ENCODE measurements at places on chromosomes 2 and 18.

GRCh38 chr2:178764097-178764496, 43.1 kb downstream of the TTN start:
- no peak for DNase-seq

DNA sequence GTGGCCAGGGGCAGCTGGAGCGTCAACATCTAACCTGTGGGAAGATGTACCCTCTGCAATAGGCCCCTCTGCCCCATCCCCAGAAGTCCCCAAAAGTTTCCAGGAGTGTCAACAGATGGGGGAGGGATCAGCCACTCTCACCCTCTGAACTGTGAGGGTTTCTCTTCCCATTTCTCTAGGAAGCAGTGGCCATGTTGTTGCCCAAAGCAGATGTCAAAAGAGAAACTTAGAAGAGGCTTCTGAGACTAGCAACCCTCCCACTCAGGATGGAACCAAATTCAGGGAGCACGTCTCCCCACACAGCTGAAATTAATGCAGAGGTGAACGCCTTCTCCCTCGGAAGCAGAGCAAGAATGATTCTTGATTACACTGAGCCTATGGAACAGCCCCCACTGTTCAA, 70.3 kb downstream of the ARL4C start:
- no peak for DNase-seq

DNA sequence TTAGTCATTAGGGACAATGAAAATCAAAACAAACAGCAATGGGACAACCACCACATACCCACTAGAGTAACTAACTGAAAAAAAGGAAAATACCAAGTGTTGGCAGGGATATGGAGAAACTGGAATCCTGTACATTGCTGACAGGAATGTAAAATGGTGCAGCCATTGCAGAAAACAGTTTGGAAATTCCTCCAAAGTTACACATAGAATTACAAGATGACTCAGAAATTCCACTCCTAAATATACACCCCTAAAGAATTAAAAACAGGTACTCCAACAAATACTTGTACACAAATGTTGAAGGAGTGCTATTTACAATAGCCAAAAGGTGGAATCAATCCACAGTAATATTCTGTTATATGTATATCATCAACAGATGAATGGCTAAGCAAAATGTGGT, 110.9 kb downstream of the ROCK1 start:
- no peak for DNase-seq

- peak; percentile 12 for DNase-seq
Measured at GRCh38 chr2:162153608-162154224, 1.7 kb upstream of the GCG start.

- DNase-seq: no peak
Measured at GRCh38 chr2:79941179-79941578, 363.4 kb downstream of the LRRTM1 start.

- peak; percentile 67 for DNase-seq
Measured at GRCh38 chr2:25586726-25587144, 86.6 kb downstream of the DTNB start.

DNA sequence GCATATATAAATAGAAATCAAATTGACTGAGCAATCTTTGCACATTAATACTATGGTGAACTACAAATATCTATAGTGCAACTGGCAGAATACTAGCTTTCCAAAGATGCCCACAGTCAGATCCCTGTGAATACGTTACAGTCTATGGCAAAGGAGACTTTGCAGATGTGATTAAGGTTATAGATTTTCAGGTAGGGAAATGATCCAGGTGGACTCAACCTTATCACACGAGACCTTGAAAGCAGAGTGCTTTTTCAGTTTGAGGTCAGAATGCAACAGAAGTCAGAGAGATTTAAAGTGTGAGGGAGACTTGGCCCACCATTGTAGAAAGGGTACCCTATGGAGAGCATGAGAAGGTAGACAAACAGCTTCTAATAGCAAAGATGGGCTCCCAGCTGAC, 122.6 kb downstream of the TRIB2 start:
- no peak for DNase-seq

DNA sequence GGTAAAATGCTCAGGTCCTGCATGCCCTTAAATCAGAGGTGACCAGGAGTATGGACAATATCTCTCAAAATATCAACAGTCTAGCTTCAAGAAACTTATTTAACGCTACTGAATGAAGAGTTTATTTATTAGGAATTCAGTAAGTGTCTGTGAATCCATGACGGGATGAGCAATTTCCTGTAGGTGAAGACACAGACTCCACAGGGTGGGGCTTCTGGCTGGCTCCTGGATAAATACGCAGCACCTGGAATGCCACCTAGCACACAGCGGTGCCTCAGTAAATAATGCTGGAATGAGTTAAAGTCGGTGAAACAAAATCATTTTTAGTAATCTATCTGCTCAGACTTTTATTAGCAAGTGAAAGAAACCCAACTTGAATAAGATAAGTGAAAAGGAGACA, 29.4 kb upstream of the MBP start:
- DNase-seq: no peak

DNA sequence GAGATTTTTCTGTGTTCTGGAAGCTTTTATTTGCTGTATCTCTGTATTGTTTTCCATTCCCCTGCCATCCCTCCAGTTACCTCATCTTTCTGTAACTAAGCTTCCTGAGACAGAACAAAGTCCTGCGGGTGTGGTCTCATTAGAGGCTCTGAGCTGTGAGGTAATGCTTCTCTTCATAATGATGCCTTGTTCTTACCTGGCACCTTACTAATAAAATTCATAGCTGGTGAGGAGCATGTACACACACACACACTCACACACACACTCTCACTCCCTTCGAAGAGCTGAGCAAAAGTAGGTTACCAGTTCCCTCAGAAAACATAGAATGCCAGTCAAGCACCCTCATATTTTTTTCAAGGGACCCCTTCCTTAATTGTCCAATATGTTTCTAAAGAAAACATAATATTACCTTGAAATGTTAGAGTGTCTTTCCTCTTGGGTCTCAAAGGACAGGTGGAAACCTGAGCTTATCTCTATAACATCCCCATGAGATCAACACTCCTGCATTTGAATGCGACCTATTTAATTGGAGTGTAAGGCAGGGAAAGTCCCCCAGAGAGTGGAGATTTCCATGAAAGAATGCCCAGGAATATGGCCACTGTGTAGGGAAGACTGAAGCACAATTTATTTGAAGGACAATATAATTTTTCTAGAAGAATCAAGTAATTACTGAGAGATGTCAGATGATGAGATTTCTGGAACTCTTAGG, 161.6 kb upstream of the NCK2 start:
- DNase-seq: no peak

GRCh38 chr2:230552181-230552580, 136.2 kb downstream of the SP100 start:
- no peak for DNase-seq

GRCh38 chr18:79875531-79875919, 75.9 kb downstream of the SLC66A2 start:
- no peak for DNase-seq

GRCh38 chr18:13390196-13390595, 171.6 kb downstream of the LDLRAD4 start:
- DNase-seq: no peak

- DNase-seq: no peak
Measured at GRCh38 chr2:40224318-40224717, 227.6 kb downstream of the SLC8A1 start.

Measured in GM12864 (cell line).